ENCODE measurements at places on chromosomes 6 and 20.

GRCh38 chr20:15927893-15928650 lies 645.2 kb downstream of the KIF16B start:
- no peak for DNase-seq

GRCh38 chr6:160971171-160971570 lies 20.4 kb upstream of the MAP3K4 start:
- DNase-seq: no peak

GRCh38 chr6:136751522-136751956 lies 40.7 kb downstream of the MAP3K5 start:
- no peak for DNase-seq

GRCh38 chr6:130558131-130558530 lies 192.3 kb downstream of the TMEM200A start:
- no peak for DNase-seq

DNA sequence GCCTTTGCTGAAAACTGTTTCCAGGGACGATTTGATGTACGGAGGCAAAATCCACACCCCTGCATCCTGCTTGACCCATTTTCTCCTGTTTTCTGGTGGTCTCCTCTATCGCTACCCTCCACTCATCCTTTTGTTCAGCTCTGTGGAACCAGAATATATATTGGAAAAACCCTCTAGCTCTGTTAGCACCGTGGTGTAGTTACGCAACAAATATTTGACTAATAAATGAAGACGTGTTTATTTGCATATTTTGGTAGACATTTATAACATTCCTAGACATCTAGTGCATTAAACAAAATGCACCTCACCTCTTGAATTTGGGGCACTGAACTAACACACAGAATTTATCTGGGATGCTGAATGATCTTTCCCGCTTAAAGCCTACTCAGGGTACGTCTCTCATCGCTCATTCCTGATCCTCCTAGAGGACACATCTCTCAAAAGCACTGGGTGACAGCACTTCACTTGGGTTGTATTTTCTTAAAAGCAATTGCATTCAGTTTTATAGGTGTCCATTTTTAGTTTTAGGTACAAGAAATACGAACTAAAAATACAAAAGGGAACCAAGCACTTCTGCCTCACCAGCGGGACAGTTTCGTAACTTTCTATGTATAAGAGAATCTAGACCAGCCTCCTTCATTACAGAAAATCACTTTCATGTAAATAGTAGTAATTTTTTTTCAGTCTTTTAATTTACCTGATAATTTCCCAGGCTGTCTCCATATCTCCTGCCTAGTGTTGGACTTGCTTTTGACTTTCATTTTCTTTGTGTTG lies 59.2 kb downstream of the SNRNP48 start:
- DNase-seq: no peak

DNA sequence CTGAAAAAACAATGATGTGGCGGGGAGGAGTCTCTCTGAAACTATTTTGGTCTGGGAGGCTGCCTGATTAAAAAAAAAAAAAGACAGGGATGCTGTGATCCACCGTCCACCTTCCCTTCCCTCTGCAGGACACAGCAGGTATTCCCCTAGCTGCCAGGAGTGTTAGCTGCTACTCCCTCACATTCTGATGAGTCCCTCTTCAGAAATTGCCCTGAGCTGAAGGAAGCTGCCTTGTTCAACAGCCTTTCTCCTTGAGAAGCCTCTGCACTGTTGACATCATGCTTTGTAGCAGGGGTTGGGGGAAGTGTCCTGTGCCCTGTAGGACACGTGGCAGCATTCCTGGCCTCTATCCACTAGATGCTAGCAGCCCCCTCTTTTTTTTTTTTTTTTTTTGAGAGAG lies 71.7 kb upstream of the ZMYND8 start:
- DNase-seq: no peak

GRCh38 chr20:50799176-50799889 lies 4.5 kb downstream of the BCAS4 start:
- no peak for DNase-seq

DNA sequence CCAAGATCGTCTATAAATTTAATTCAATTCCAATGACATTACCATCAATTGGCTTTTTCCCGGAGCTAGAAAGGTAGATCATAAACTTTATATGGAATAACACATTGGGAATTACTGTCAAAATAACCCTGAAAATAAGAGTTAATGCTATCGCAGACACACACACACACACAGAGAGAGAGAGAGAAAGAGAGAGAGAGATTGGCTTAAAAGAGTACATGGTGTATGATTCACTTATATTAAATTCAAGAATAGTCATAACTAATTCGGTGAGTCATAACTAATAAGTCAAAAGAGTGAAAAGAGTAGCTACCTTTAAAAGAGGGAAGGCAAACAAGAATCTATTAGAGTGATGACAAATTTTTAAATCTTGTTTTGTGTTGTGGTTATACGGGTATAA lies 425.5 kb downstream of the TBC1D32 start:
- DNase-seq: no peak

GRCh38 chr6:134619789-134620188 lies 301.9 kb upstream of the SGK1 start:
- no peak for DNase-seq

GRCh38 chr6:80544976-80545722 lies 438.7 kb downstream of the BCKDHB start:
- DNase-seq: no peak

DNA sequence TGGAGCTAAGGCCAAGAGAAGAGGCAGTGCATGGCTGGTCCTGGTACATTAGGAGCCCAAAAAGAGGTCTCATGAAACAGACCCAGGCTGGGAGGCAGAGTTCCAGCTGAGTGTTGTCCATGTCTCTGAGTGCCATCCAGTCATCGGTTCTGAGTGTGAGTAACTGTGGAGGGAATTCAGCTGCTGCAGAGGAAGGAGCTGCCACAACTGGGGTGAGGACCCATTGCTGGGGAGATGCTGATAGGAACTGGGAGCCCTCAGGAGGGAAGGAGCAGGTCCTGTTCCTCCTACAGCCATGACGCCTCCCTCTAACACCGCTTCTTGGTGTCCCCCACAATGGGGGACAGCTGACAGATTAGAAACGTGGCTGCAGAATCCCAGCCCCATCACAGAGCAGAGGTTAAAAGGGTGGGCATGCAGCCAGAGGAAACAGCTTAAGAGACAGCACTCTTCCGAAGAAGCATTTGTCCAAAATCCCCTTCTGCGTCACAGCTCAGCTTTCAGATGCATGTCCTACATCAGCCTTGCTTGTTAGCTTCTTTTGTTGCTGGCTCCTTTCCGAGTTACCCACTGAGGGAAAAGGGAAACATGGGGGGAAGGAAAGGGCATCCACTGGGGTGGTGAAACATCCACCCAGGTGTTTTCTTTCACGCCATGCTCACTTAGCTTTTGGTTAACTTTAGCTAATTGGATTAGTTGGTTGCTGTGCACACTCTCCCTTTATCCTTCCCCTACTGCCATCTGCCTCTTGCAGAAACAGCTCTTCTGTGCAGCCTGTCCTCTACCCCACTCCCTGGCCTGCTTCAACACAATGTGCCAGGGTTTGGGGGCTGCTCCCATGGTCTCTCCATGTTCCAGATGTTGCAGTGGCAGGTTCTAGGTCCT lies 239.2 kb downstream of the SYNDIG1 start:
- DNase-seq: no peak

- DNase-seq: no peak
Observed at GRCh38 chr20:2576317-2576727, 39.9 kb downstream of the TMC2 start.

DNA sequence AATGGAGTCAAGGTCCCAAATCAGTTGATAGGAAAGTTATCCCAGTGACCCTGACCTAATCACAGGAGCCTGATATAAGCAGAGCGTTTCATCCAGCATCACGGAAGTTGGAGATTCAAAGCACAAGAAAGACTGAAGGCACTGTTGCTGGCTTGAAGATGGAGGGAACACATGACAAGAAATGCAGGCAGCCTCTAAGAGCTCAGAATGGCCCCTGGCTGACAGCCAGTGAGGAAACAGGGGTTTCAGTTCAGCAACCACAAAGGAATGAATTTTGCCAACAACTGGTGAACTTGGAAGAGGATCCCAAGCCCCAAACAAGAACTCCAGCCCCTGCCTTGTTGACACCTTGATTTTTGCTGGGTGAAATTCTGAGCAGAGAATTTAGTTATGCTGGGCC lies 778.5 kb downstream of the MAFB start:
- DNase-seq: no peak

DNA sequence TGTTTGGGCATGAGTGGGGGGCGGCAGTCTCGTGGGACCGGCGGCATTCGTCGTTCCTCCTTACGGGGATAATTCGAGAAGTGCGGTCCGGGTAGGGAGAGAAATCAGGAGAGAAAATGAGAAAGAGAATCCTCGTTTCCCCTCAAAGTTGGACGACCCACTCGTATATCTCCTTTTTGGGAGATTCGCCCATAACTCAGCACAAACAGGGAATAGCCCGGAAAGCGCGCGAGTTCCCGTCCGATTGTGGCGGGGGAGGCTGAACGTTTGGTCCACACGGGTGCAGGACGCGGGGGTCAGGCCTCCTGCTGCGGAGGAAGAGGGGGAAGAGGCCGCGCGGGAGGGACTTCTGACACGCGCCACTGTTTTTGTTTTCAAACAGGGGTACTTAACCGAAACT lies 42.4 kb downstream of the POPDC3 start:
- no peak for DNase-seq

GRCh38 chr20:1887321-1887720 lies 7.9 kb upstream of the SIRPA start:
- DNase-seq: no peak

DNA sequence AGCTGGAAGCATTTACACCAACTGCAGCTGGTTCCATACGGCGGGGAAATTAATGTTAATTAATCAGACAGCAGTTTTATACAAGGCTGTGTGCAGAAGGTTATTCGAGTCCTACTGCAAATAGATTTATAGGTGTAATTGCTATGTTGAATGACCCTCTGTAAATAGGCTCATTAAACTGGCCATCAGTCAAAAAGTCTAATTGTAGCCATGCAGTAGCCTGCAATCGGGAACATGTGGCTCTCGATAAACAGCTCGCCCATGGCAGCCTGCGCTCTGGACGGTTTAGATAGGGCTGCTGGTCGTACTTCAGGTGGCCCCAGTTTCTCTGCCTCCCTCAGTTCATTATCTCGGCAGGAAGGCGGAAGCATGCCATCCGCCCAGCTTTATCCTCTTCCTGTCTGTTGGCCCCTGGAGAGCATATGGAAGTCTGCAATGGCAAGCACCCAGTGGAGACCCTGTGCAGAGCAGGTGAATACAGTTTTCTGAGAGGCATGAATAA lies 143.2 kb downstream of the MBOAT1 start:
- no peak for DNase-seq

- DNase-seq: no peak
Observed at GRCh38 chr6:113060664-113061063, 713.5 kb downstream of the RFPL4B start.

GRCh38 chr6:88890860-88891845 lies 72.3 kb downstream of the RNGTT start:
- no peak for DNase-seq

- DNase-seq: no peak
Observed at GRCh38 chr20:680638-681187, 5.1 kb upstream of the SCRT2 start.

GRCh38 chr6:30844118-30844535 lies 40.2 kb upstream of the DDR1 start:
- DNase-seq: no peak

DNA sequence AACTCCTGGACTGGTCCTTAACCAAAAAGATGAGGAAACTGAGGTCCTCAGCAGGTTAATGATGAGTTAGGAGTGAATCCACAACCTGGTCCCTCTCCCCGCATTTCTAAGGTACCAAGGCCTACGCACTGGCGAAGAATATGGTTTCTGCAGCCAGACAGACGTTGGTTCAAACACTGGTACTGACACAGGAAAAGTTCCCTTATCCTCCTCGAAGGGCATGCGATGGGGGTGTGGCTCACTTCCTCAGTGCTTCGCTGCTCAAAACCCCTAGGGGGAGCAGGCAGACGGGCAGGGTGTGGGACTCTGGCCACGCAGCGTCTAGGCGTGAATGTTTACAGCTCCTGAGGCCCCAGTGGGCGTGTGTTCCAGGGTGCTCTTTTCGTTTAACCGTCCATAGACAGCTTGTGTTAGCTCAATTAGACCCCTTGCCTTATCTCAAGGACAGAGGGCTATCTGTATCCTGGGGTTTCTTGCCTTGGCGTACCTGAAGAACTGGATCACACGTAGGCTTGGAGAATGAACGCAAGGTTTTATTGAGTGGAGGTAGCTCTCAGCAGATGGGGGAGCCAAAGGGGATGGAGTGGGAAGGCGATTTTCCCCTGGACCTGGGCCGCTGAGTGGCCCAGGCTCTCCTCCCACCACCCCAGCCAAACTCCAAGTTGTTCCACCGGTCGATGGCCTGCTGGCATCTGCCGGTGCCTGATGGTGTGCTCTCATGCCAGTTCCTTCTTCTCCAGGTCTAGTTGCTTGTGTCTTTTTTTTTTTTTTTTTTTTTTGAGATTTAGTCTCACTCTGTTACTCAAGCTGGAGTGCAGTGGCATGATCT lies 31.8 kb upstream of the PTPN1 start:
- peak; percentile 83 for DNase-seq

DNA sequence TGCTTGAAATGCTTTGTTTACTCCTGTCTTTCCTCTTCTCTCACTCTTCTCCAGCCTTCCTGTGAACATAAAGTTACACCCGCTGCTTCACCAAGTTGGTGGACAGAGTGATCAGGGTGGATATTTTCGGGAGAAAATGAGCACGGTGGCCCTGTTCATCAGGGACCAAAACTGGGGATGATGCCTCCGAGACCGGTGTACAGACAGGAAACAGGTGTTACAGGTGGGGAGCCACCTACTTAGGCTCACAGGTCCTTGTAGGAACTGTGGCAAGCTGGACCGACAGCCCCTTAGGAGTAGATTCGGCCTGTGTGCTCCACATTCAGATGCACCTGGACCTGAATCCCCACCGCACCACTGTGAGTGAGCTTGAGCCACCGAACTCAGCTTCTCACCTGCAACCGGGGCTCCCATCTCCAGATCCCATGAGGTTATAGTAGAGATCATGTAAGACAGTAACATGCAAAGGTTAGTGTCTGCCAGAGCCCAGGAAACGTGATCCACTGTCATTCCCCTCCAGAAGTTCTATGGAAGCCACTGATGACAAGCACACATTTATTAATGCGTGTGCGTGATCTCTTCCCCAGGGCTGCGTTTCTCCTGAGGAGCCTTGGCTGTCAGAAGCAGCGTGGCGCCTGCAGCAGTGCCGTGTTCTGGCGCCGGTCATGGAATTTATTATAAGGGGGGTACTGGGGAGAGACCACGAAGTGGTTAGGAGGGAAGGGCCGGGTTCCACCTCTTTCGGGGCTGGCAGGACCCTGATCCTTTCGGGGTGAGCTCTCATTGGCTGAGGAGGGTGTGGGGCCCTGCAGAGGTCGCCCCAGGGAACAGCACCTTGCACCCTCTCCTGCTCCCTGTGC lies 94.2 kb downstream of the ERMARD start:
- no peak for DNase-seq

DNA sequence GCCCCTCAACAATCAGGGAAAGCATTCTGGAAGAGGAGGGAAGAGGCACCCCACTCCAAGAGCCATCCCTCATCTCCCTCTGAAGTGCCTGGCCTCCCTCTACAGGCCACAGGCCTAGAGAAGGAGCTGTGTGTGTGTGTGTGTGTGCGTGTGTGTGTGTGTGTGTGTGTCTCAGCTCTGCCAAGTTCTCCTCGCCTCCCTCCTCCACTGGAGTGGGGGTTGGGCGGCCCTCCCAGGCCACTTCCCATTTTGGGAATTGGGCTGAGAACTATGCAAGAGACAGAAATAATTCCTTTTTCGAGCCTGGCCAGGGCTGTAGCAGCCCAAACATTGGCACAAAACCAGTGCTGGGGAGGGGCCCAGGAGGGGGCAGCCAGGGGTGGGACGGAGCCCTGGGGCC lies 35.7 kb downstream of the KCNB1 start:
- no peak for DNase-seq

- no peak for DNase-seq
Observed at GRCh38 chr6:166423781-166424180, 41.0 kb upstream of the MPC1 start.

- no peak for DNase-seq
Observed at GRCh38 chr20:19826179-19826914, 68.3 kb downstream of the RIN2 start.
